Activated naive CD4-positive, alpha-beta T cell treated with anti-CD3 and anti-CD28 coated beads, Interleukin-2, amount 50 U/mL, for 72 hours (primary cell): ENCODE measurements at places on chromosomes 1 and 21.
A peak's percentile ranks its signal among the peaks of the same experiment; 100 is the strongest.

GRCh38 chr1:197695961-197696360 is 79.3 kb downstream of the DENND1B start:
- DNase-seq, result no peak

GRCh38 chr1:164601399-164602100 is 42.6 kb downstream of the PBX1 start:
- no peak for DNase-seq

DNA sequence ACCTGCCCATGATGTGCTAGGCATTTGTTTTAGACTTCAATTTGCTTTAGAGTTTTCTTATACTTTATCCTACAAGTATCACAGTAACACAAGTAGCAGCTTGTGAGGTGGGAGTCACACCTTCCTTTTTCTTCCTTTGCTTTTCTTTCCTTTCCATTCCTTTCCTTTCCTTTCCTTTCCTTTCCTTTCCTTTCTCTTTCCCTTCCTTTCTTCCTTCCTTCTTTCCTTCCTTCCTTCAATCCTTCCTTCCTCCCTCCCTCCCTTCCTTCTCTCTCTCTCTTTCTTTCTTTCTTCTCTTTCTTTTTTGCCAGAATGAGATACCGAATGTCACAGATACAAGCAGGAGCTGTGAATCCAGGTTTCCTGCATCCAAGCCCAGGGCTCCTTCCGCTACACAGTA is 3.9 kb downstream of the DPT start:
- no peak for DNase-seq

DNA sequence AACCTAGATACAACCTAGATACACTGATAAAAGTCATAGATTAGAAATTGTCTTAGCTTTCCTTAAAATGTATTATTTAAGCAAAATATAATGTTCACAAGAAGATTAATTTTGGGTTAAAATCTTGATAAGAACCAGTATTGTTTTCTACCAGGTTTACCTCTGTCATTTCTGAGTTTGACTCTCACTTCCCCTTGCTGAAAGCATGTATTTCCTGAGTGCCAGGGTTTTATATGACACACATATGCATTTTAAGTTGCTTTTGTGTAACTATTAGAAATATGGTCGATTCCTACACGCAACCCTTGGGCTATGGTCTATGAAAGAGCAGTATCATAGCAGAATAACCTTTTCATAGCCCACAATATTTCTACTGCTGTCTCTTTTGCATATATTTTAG is 351.7 kb downstream of the ZP4 start:
- no peak for DNase-seq

DNA sequence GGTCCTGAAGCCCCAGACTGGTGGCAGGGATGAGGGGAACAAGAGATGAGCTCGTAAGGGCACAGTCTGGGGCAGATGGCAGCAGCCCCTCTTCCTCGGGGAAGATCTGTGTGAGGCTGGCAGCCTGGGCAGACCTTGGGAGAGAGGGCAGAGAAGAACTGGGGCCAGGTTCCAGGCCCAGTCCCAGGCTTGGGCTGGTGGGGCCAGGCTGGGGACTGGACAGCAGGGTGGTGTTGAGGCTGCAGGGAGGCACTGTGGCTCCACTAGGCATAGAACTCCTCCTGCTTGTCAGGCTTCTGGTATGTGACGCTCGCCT is 35.7 kb downstream of the SDC3 start:
- no peak for DNase-seq

GRCh38 chr1:10753299-10753698 is 43.1 kb downstream of the CASZ1 start:
- no peak for DNase-seq

GRCh38 chr1:9297831-9298230 is 5.1 kb downstream of the SPSB1 start:
- no peak for DNase-seq

DNA sequence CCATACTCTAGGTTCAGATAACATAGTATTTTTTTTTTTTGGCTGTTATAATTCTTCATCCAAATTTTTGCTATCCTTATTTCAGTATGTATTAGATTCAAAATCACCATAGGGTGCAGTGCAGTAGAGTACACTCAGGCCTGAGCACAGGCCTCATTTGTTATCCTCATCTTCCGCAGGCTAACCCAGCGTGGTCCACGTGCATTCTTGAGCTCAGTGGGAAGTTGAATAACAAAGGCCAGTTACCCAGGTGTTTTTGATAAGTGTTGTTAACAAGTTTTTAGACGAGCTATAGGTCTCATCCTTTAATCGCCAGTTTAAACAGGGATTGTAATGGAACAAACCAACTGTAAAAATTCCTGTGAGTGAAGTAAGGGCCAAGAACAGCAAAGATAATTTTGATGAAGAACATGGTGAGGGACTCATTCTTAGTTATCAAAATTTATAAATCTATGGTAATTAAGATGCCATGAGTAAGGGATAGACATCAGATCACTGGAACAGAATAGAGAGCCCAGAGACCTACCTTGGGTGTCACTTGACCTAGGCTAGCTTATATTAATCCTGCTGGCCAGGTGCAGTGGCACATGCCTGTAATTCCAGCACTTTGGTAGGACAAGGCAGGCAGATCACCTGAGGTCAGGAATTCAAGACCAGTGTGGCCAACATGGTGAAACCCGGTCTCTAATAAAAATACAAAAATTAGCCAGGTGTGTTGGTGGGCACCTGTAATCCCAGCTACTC is 22.0 kb downstream of the FLVCR1 start:
- no peak for DNase-seq

- DNase-seq, result no peak
Measured at GRCh38 chr1:55320891-55321290, 105.7 kb upstream of the USP24 start.

DNA sequence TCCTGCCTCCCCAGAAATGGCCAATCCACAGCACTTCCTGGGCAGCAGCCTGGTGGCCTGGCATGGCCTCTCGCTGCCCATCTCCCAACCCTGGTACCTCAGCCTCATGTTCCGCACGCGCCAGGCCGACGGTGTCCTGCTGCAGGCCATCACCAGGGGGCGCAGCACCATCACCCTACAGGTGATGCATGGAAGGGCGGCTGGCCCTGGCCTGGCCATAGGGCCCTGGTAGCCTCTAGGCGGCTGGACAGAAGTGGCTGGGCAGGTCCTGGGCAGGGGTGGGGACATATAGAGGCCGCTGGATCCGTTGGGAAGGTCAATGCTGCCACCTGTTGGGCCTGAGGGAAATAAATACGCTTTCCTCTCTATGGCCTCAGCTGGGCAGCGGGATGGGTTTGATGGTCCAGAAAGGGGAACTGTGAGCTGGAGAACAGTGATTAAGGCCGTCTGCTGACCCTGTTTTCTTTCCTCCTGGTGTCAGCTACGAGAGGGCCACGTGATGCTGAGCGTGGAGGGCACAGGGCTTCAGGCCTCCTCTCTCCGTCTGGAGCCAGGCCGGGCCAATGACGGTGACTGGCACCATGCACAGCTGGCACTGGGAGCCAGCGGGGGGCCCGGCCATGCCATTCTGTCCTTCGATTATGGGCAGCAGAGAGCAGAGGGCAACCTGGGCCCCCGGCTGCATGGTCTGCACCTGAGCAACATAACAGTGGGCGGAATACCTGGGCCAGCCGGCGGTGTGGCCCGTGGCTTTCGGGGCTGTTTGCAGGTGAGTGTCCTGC is 14.4 kb downstream of the CELSR2 start:
- DNase-seq, result peak; percentile 95

GRCh38 chr1:201721082-201722049 is 107.6 kb upstream of the IPO9 start:
- no peak for DNase-seq
